ENCODE measurements at places on chromosomes 11 and 22.

- no peak for DNase-seq
Measured at GRCh38 chr11:1060410-1060809, 14.3 kb upstream of the MUC2 start.

GRCh38 chr11:27420722-27421572 is 51.6 kb downstream of the LGR4 start:
- DNase-seq = no peak

- DNase-seq = no peak
Measured at GRCh38 chr11:120013325-120014250, 124.3 kb downstream of the TRIM29 start.

DNA sequence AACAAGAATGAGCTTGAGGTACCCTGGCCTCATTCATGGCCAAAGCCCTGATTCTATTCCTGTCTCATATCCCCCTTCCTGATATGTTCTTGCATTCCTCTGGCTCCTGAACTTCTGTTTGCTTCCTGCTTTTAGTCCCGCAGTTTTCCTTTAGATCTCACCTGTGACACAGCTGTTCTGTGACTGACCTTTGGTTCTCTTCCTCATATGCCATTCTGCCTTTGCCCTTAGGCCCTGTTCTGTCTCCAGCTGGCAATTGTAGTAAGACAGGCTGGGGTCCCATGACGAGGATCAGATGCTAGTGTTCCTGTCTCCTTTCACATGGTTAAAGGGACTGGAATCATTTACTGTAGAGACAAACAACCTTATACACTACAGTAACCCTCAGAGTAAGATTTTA is 59.0 kb upstream of the PDE3B start:
- DNase-seq = no peak
